Adipocyte (in vitro differentiated cells): ENCODE measurements at places on chromosomes 1 and 21.

DNA sequence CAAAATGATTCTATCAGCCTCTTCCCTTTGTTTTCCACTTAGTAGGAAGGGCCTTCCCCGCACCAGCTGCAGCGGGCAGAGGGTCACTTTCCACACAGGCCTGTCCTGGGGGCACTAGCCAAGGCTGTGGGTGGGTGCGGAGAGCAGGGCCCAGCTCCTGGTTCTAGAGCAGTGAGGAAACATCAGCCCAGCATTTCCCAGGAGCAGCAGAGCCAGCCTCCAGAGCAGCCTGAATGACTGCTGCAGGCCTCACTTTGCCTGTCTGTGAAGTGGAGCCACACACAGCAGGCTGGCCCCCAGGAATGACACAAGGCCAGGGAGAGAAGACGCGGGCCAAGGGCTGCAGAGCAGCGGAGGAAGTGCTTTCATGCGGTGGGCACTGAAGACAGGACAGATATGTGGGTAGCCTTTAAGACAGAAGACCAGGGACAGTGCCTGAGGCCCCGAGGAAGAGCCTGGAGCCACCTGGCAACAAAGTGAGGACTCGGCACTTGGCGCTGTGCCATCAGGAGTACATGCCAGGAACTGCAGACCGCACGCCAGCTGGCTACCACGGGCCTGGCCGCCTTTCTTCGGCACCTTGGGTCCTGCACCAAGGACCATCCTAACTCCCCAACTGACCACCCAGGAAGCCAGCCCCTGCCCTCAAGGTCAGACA, 42.0 kb downstream of the ACOT7 start:
- DNase-seq: no peak

- no peak for DNase-seq
Measured at GRCh38 chr1:31416101-31416736, 3.2 kb downstream of the SERINC2 start.

DNA sequence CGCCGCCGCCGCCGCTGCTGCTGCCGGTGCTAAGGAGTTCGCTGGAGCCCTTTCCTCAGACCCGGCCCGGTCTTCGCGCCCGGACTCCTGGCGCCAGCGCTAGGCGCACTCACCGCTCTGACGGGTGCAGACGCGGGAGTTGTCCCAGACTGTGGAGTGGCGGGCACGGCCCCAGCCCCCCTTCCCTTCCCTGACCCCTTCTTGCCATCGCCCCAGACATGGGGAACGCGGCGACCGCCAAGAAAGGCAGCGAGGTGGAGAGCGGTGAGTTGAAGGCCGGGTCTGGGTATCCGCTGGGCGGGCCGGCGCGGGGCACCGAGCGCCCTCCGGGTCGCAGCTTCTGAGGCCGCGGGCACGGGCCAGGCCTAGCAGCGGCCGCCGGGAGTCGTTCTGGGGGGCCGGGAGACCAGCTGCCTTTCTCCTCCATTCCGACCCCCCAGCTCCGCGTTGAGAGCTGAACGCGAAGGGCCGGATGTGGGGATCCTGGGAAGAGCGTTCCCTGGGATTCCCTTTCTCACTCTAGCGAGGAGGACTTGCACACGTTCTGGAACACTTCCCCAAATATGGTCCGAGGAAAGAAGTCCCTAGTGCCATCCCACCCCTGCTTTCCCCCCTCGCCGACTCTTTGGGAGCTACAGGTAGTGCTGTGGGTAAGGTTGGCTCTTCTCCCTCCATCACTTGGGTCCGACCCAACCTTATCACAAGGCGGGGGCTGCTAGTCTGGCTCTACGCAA, 65.8 kb upstream of the PRKACB start:
- peak; percentile 66 for DNase-seq

- DNase-seq: no peak
Measured at GRCh38 chr21:29893687-29894086, 46.1 kb downstream of the GRIK1 start.

- no peak for DNase-seq
Measured at GRCh38 chr1:117173691-117174090, 37.0 kb downstream of the VTCN1 start.

DNA sequence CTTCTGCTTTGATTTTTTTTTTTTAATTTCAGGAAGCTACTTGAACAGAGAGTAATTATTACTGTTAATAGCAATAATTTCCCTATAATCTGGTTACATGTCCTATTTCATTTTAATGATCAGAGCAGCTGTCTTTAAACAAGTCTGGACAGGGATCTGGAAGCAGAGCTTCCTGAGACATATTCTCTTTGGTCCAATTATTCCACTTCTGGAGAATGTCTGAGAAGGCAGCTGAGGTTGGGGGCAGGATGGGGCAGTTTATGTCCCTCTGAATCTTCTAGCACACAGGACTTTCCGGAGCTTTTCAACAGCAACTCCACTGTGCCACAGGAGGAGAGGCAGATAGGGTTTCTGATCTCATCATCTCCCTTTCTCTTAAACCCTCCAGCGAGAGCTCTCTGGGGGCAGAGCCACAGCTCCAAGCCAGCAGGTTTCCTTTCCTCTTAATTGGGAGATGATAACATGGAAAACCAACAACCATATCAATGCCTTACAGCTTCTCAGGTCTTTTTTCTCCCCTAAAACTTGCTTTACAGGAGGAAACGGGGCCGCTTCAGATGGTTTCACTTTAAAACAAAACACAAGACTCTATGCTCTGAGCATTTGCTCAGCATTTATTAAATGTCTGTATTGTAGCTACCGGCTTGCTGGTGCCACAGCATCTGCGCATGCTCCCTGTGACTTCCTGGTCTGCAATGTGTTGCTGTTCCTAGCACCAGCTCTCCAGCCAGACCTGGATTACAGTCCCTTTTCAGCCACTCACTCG, 425.7 kb upstream of the USP24 start:
- peak; percentile 81 for DNase-seq

DNA sequence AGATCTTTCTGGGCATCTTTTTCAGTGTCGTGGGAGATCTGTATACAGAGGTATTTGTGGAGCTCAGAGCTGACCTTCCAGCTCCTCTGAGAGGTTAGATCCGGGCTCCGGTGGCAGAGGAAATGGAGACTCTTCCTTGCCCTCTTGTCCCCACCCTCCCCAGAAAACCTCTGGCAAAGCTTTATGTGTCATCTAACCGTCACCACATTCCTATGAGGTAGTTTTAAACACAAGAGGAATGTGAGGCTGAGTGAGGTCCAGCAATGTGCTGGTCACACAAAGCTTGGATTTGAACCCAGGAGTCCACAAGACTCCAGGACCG, 1.2 kb downstream of the CD160 start:
- DNase-seq: peak; percentile 65

- DNase-seq: no peak
Measured at GRCh38 chr1:156742017-156742416, 1.1 kb upstream of the MRPL24 start.

- DNase-seq: peak; percentile 77
Measured at GRCh38 chr1:192559115-192560006, 16.2 kb upstream of the RGS1 start.

DNA sequence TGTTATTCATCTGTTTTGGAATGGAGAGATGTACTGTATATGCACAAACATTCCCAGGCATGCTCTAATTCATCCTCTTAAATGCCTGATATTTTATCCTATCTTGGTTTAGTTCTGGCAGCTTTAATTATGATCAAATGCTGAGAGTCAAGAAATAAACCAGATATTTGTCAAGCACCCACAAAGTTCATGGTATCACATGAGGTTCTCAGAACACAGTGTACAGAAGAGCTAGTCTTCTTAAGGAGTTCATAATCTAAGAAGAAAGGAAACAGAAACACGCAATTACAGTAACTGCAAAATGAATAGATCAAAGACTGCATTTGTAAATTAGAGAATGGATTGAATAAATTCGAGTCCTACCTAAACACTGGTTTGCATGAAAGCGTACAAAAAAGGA, 58.3 kb upstream of the KCNH1 start:
- peak; percentile 22 for DNase-seq

- peak; percentile 8 for DNase-seq
Measured at GRCh38 chr21:37531431-37531932, 164.9 kb downstream of the DYRK1A start.

DNA sequence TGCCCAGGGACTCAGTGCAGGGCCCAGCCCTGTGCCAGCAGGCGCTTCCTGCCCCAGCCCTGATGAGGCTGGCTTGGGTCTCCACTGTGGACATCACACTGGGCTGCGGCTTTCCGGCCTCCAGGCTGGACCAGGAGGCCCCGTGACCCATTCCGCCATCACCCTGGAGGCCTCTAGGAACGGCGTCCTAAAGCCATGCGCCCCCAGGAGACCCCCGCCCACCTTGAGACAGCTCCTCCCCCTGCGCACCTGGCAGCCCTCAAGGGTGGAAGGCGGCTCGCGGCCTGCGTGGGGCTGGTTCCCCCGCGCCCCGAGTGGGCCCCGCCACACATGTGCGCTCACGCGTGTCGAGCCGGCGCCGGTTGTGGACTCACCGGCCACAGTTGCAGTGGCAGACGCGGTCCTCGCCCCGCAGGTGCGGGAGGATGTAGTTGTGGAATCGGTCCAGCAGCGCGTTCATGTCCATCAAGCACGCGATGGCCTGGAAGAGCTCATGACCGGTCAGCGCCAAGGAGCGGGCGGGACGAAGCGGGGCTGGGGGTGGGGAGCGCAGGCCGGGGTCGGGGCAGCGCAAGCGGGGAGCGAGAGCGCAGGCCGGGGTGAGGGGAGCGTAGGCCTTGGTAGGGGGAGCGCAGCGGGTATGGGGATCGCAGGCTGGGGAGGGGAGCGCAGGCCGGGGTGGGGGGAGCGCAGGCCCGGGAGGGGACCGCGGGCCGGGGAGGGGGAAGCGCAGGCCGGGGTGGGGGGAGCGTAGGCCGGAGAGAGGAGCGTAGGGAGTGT, 924 bp downstream of the TMEM240 start:
- DNase-seq: peak; percentile 56

DNA sequence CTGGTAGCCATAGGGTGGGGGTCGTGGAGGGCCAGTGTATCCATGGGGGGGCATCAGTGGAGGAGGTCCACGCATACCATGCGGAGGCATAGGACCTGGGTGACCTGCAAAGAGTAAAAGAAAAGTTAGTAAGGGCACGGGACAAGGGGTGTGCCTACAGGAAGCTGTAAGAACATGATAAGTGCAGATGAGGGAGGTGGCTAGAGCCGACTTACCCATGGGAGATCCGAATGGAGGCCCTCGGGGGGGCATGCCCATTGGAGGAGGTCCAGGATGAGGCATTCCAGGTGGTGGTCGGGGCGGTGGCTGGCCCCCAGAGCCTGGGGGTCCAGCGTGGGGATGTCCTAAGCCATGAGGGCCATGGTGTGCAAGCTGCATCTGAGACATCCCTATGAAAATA, 4.0 kb downstream of the SF3B4 start:
- DNase-seq: no peak

DNA sequence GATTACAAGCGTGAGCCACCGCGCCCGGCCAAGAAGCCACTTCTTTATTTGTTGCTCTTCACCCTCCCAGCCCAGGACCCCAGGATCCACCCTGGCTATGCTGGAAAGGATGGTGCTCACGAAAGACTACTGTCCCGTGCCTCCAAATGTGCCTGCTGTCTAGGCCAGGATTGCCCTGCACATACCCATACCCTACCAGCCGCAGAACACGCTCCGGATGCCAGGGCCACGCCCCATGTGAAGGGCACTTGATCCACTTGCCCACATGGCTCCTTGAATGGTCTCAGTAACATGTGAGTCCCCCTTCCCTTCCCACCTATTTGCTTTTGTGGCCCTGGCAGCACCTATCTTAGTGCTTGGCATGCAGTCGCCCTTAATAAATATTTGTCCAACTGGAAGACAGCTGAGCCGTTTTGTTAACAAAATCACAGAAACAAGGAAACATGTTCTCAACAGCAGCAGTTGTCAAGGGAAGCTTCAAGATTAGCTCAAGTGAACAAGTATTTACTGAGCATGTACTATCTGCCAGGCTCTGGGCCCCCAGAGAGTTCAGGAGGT, 13.8 kb upstream of the UBXN10 start:
- DNase-seq: no peak

GRCh38 chr1:74180490-74180889, 17.5 kb downstream of the LRRIQ3 start:
- DNase-seq: peak; percentile 71
